ENCODE measurements at places on chromosomes 16 and 17.

GRCh38 chr17:7912927-7913524 is 3.1 kb downstream of the RNF227 start:
- peak; percentile 85 for DNase-seq

- no peak for DNase-seq
These were observed 21.0 kb upstream of the RBFOX3 start for GRCh38 chr17:79631640-79632431.

DNA sequence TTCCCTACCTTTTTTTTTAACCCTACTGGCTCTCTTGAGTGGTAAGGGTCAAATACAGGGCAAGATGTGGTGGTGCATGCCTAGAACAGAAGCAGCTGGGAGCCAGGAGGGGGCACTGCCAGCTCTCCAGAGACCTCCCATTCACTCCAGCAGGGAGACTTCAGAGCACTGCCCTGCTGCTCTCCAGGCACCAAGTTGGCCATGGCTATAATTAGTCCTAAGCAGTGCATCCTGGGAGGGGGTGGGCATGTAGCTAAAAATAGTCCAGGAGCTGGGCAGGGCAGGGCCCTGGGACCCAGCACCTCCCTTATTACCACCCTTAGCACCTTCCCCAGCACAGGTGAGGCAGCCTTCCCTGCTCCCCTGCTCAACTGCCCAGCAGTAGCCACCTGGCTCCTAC is 3.5 kb downstream of the CORO6 start:
- peak; percentile 45 for DNase-seq

DNA sequence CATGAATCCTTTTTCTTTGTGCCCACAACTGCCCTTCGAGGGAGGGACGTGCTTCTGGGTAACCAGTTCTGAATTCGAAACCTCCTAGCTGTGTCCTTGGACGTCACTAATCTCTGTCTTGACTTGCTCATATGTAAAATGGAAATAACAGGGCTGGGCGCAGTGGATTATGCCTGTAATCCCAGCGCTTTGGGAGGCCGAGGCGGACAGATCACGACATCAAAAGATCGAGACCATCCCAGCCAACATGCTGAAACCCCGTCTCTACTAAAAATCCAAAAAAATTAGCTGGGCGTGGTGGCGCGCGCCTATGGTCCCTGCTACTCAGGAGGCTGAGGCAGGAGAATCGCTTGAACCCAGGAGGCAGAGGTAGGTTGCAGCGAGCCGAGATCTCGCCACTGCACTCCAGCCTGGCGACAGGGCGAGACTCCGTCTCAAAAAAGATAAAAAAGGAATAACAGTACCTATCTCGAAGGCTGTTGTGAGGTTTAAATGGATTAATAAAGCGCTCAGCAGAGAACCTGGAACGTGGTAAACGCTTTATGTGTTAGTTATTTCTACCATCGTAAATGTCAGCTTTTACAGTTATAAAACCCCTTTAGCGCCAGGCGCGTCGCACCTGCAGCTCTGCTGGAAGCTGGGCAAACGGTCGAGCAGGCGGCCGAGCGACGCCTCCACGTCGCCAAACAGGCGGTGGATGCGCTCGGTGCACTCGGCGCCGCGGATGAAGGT is 641 bp downstream of the COG8 start:
- no peak for DNase-seq

- no peak for DNase-seq
These were observed 18.4 kb downstream of the GLP2R start for GRCh38 chr17:9844153-9844552.

GRCh38 chr17:39776252-39776651 is 38.5 kb downstream of the GRB7 start:
- no peak for DNase-seq

- peak; percentile 91 for DNase-seq
These were observed 25.0 kb downstream of the RMI2 start for GRCh38 chr16:11370084-11370931.

GRCh38 chr17:40852364-40852763 is 14.7 kb downstream of the KRT12 start:
- no peak for DNase-seq

- DNase-seq: no peak
These were observed 4.1 kb upstream of the KDM8 start for GRCh38 chr16:27199235-27199586.

GRCh38 chr17:50141745-50142110 is 8.7 kb downstream of the PPP1R9B start:
- DNase-seq: no peak

- no peak for DNase-seq
These were observed 4.8 kb upstream of the CDK5RAP3 start for GRCh38 chr17:47966079-47966519.

DNA sequence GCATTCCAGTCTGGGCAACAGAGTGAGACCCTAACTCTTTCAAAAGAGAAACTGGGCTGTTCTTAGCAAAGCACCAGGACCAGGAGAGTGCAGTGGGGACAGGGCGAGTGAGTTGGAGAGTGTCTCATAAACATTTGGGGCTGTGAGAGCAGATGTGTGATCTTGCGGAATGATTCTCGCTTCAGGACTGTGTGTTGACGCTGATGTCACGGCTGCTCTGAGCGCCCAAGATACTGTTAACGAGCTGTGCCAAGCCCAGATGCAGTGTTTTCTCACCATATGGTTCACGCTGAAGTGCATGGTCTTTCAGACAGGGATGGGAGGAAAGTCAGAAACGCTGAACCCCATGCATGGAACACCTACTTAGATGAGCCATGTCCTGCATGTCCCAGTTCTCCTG is 438.2 kb downstream of the HS3ST4 start:
- no peak for DNase-seq

- DNase-seq: peak; percentile 76
These were observed 12.4 kb downstream of the IRF8 start for GRCh38 chr16:85911251-85911930.

GRCh38 chr17:39143552-39144093 is 7.8 kb downstream of the PLXDC1 start:
- DNase-seq: no peak

GRCh38 chr17:20121359-20122253 is 112.4 kb downstream of the SPECC1 start:
- peak; percentile 72 for DNase-seq

DNA sequence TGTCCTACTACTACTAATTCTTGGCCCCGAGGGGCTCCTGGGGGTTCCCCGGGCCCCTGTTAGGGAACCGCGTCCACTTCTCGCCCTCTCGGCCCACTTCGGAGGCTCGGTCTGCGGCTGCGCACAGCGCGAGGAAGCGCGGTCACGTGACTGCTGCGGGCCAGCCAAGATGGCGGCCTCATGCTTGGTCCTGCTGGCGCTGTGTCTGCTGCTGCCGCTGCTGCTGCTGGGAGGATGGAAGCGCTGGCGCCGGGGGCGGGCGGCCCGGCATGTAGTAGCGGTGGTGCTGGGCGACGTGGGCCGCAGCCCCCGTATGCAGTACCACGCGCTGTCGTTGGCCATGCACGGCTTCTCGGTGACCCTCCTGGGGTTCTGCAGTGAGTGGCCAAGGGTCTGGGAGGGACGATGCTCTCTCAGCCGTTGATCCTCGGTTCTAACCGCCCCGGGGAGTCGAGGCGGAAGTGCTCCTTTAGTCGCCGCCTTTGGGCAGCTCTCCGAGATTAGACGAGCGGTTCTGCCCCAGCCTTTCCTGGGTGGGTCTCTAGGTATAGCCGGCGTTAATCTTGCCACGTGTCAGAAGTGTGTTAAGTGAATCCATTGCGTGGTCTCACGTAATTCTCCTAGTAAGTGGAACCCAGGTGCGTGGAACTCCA is at the start of gene ALG1:
Gene ALG1, plus strand, starts transcription at position 163 of the 653 bp plus-strand sequence. Its CDS starts 7 bp downstream, at position 170.
- DNase-seq: peak; percentile 92

GRCh38 chr17:28018439-28019070 is 23.9 kb upstream of the NLK start:
- no peak for DNase-seq

DNA sequence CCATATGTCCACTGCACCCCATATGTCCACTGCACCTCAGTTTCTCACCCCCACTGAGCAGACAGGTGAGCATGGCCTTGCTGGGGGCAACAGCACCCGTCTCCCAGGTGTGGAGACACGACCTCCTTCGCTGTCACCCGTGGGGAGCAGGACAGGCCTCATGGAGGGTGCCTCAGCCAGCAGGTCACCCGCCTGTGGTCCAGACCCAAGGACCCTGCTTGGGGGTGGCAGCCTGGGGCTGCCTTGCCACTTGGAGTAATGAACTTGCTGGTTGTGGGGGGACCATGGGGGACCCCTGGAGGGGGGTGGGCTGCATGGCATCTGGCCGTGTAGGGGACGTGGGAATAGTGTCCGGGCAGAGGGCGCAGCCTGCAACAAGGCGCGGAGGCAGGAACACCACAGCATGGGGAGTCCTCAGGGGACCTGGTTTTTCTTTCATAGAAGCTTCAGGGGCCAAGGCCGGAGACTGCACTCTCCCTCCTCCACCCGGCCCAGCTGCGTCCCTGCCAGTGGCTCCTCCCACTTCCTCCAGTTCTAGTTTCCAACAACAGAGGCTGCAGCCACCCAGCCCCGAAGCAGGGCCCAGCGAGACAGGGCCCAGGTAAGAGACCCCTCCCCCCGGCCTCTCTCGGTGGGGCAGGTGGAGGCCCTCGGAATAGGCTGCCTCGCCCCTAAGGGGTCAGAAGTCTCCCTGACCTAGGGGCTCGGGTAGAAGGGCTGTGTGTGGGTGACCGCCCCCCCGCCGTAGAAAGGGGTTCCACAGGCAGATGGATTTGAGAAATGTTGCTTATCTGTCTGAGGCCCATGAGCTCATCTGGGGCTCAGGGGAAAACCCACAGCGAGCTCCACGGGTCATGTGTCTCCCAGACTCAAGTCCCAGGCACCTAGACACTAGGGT is at the start of gene NHLRC4:
Gene NHLRC4, plus strand, starts transcription at position 531 of the 898 bp plus-strand sequence. CDS start 1,043 bp downstream, outside the sequence.
- DNase-seq: peak; percentile 72

DNA sequence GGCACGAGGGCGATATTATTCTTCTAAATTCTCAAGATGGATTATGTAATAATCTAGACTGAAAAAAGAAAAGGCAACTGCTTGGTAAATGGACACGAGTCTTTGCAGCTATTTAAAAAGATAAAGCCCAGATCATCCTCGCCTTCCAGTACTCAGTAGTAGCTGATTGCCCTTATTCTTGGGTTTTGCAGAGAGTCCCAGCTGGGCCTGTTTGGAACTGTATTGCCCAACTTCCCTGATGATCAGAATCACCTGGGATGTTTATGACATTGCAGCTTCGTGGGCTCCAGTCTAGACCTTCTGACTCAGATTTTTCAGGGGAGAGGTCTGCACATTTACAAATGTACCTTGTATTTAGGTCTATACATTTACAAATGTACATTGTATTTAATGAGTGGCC is 213.5 kb downstream of the RAB11FIP4 start:
- DNase-seq: no peak

DNA sequence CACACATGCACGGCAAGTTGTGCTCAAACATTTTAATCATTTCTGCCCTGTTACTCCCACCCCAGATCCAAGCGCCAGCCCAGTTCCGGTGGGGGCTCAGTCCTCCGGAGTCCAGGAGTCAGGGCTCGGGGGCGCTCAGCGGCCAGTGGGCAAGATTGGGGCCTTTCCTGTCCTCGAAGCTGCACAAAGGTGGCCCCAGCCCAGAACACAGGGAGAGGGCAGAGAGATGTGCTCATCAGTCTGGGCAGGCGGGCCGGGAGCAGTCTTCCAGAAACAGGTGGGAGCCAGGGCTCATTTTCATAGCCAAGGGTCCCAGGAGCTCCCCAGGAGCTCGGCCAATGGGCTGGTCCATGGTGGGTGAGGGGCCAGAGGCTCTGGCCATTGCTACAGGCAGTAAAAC is 4.1 kb downstream of the PRSS8 start:
- no peak for DNase-seq

GRCh38 chr17:81821603-81822311 is 11.3 kb downstream of the MCRIP1 start:
- DNase-seq: peak; percentile 78

DNA sequence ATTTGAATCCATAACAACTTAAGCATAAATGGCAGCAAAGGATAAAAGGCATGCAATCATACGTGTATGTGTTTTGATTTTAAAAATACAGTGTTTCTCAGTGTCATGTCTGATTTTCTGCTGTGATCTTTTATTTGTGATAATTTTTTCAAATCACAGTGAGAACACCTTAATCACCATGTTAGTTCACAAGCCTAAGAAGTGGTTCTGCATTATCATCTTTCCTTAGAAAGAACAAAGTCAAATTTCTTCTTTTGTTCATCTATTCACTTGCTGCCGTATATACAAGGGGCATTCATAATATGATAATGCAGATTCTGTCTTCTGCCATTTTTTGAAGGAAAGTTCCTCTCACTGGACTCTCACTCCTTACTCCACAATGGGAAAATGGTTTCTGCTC is 33.3 kb upstream of the ABCA9 start:
- no peak for DNase-seq

- DNase-seq: peak; percentile 95
These were observed 8.7 kb downstream of the CLEC19A start for GRCh38 chr16:19294156-19294649.

DNA sequence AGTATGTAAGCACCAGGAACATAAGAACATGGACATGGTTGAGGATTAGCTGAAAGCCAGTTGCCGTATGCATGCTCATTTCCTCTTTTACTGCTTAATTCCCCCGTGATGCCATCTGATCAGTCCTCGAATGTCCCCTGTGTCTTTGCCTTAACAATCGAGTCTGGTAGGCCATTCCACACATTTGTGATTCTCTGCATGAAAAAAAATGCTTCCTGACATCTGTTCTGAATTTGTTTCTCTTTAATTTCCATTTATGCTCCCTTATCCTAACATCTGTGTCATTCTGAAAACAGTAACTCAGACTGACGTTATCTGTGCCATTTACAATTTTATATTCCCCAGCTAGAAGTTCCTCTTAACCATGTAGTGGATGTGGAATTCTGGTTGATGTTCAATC is 158.2 kb upstream of the TOX3 start:
- no peak for DNase-seq

DNA sequence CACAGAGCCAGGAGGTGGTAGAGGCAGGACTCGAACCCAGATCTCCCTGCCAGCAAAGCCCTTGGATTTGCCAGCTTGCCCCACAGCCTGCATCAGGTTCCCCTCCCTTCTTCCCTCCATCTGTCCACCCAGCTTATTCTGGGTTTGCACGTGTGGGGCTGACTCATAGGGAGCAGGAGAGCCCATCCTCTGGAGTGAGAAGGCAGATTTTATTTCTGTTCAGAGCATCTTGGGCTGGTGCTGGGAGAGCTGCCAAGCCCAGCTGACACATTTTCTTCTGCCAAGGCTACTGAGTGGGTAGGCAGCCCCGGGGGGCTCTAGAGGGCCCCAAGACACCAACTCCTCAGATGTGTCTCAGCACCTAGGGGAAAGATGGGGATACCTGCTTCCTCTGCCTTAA is 106.3 kb upstream of the CRHR1 start:
- DNase-seq: no peak

DNA sequence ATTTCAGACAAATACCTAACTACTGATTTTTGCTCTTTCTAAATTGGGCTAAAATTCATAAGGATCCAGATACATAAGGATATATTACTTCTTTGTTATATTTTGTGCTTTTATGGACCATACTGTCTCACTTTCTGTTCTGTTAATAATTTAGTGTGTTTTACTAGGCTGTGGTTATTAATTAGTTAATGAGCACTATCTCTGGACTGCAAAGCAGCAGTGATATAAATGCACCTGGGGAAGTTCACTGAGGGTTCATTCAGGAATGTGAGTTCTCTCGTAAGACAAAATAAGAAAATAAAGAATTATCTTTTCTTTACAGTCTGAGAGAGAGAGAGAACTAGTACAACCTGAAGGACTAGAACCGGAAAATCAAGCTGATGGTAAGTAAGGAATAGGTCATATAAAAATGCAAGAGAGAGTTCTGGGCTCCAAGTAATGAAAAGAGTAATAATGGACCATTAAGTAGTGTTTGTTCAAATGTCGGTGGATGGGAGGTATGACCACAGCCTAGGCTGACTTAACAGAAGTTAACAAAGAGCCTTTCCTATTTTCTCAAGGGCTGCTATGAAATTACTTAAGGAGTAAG is 55.6 kb downstream of the IKZF3 start:
- DNase-seq: no peak

- DNase-seq: no peak
These were observed 207.1 kb downstream of the LGALS9B start for GRCh38 chr17:20260268-20260667.

Measured in suppressor macrophage (primary cell).